Stimulated activated CD4-positive, alpha-beta T cell treated with anti-CD3 and anti-CD28 coated beads, TNF-alpha, amount 100 ng/mL, for 1 hour (primary cell): ENCODE measurements at places on chromosomes 1 and 21.

GRCh38 chr1:157782931-157783330 is 6.0 kb upstream of the FCRL2 start:
- DNase-seq: no peak

DNA sequence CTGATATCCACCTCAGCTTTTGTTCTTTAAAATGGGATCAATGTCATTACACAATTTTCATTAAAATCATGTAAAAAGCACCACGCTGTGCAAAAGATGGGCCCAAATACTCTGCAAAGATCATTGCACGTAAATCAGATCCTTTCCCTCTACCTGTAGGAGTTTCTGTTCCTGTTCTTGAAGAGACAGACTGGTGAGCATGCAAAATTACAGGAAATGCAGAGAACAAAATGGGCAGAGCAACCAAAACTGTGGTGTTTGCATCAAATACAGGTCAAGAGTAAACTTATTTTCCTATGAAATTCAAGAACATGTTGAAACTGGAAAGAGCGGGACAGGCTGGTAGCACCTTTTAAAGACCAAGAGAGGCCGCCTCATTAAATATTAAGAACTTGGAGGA is 294.9 kb upstream of the ADGRL2 start:
- no peak for DNase-seq

GRCh38 chr1:247421074-247421473 is 5.1 kb downstream of the NLRP3 start:
- DNase-seq: no peak

- no peak for DNase-seq
Measured at GRCh38 chr21:38798081-38798480, 7.6 kb upstream of the ETS2 start.

GRCh38 chr1:66932291-66932690 is 7.5 kb downstream of the MIER1 start:
- no peak for DNase-seq

DNA sequence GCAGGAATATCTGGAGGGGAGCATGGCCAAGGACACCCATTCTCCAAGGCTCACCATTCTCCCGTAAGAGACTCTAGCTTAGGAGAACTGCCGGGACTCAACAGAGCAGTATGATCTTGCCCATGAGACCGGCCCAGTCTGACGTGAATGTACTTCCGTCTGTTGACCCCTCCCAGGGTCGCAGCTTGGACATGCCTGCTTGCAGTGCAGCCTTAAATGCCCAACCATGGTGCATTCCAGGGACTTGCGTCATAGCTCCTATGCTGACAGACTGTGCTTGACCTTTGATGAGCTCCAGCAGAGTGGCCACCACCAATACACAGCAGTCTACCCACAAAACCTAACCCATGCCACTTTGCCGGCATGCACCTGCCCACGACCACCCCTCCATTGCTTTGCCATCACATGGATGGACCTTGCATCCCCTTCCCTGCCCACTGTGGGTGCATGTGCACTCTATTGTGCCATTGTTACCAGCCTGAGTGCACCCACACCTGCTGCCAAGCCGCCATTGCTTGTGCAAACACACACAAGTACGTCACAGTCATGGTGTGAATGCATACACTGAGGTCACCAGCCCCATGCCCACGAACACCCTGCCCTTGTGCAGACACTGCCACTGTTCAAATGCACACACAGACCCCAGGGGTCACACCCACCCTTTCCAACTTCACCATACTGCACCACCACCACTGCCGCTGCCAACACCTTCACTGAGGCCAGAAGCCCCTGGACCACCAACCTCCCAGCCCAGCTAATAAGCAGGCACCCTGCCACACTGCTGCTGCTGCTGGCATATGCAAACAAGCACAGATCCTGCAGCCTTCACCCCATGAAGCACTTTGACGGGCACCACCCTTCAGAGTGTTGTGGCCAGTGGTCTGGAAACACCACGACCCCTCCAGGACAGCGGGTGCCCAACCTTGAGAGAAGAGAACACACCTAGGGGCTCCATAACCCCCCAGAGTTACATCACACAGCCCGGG is 1141.3 kb downstream of the BRINP3 start:
- no peak for DNase-seq

GRCh38 chr1:32736812-32737791 is 34.5 kb upstream of the SYNC start:
- no peak for DNase-seq

GRCh38 chr1:118118469-118118868 is 66.6 kb downstream of the SPAG17 start:
- no peak for DNase-seq

DNA sequence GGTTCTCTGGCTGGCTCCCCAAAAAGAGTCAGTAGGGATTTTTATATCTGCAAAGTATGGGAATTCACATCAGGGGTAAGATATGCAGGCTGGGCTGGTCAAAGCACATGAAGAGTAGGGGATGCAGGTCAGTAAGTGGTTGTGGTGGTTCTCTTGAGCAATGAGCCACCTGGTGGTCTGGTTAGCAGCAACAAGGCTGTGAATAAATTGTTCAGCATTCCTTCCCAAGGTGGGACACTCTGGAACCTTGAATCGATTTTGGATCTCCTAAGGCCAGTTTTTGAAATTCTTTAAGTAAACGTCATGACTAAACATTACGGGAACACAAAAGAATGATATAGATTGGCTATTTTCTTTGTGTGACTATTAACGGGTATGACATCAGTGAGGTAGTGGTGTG is 563.0 kb upstream of the NEGR1 start:
- no peak for DNase-seq

GRCh38 chr1:229027622-229028182 is 243.2 kb upstream of the RAB4A start:
- no peak for DNase-seq

GRCh38 chr1:161164901-161165610 is 1.2 kb upstream of the PPOX start:
- DNase-seq: no peak

DNA sequence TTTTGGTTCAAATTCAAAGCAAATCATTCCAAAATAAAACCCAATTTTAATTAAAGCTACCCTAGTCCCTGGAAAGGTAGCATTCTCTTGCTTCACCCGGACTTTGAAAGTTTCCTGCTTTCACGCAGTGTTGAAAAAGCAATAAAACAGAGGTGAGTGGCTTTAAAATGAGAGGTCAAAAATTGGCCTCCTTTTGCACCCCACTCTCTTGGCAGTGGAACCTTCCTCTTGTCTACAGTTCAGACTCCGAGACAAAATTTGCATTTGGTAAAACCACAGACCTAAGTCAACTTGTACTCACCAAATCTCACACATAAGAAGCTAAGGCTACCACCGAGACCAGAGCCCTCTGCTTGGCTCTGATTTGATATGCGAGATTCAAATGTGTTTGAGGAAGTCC is 252.7 kb downstream of the TTLL7 start:
- DNase-seq: no peak

DNA sequence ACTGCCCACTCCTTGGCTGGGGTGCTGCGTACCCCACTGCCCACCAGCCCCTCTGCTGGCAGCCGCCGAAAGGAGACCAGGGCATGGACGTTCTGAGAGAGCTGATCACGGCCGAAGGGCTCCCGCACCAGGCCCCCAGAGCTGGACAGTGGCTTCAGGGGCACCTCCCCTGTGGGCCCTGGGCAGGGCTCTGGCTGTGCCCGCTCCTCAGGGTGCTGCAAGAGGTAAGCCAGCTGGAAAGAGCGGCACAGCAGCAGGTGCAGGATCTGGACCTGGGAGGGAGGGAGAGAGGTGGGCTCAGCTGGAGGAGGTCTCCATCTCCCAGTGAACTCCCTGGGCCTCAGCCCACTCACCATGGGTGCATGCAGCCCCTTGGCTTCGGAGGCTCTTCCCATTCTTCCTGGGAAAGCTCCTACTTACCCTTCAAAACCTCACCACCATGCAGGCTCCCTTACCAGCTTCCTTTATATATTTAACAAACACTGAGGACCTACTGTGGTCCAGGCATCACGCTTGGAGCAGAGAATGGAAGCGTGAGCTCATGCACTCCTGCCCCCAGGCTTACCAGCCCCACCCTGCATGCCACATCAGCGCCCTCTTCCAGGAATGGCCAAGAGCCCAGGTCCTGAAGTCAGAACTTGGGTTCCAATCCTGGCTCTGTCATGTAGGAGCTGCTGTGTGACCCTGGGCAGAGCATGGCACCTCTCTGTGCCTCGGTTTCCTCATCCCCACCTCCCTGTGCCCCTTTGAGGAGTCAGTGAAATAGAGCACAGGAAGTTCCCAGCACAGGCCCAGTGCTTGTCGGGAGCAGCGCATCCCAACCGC is 6.8 kb upstream of the KIF17 start:
- no peak for DNase-seq

- DNase-seq: no peak
Measured at GRCh38 chr1:56065729-56066128, 513.6 kb downstream of the PLPP3 start.

DNA sequence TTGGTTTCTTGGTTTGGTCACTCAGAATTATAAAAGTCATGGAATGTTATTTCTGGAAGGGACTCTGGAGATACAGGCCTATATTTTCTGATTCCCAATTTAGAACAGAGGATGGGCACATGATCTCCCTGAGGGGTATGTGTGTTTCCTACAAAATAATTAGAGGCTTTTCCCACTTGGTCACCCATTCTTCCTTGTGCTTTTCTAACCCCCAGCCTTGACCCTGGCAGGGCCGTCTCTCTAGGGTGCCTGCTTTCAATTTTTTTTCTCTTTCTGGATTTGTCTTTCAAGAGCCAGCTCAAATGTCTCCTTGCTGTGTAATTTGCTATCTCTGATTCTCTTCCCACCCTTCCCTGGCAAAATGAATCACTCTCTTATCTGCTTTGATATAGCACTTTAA is 131.9 kb downstream of the HLX start:
- DNase-seq: no peak

DNA sequence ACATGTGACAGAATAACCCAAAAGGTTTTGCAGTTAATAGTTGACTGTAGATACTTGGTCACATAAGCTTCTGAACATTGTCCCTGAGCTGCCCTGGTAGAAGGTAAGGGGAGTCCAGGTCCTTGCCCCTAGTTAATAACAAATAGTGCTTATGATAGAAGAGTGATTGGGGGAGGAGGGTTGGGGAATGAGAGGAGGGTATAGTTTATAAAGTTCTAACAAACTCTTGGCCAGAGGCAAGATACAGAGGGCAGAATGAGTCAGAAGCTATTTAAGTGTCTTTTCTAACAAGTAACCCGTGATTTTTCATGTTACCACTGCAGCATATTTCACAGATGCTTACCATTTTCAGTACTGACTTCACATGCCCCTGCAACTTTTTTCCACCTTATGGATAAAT is 26.7 kb upstream of the MYOCOS start:
- no peak for DNase-seq
